Stimulated activated CD8-positive, alpha-beta memory T cell treated with anti-CD3 and anti-CD28 coated beads, Interleukin-7, amount 100 ng/mL, for 48 hours (primary cell): ENCODE measurements at places on chromosomes 2 and 18.

GRCh38 chr18:79260023-79260422 lies 135.7 kb upstream of the NFATC1 start:
- no peak for DNase-seq

GRCh38 chr2:60746318-60746717 lies 9.8 kb upstream of the PAPOLG start:
- DNase-seq = no peak

GRCh38 chr18:8379187-8379941 lies 229.9 kb upstream of the RAB12 start:
- DNase-seq = no peak

DNA sequence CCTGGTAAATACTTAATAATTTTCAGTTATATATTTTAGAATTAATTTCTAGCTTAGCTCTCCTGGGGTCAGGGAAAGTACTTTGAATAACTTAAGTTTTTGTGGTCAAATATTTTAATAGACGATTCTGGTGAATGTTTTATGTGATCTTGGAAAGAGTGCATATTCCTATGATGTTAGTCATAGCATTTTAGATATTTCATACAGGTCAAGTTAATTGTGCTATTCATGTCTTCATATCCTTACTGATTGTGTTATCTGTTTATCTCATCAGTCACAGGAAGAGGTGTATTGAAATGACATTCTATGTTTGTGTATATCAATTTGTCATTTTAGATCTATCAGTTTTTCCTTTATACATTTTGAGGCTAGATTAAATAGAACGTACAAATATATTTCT lies 576.2 kb downstream of the CPS1 start:
- no peak for DNase-seq

DNA sequence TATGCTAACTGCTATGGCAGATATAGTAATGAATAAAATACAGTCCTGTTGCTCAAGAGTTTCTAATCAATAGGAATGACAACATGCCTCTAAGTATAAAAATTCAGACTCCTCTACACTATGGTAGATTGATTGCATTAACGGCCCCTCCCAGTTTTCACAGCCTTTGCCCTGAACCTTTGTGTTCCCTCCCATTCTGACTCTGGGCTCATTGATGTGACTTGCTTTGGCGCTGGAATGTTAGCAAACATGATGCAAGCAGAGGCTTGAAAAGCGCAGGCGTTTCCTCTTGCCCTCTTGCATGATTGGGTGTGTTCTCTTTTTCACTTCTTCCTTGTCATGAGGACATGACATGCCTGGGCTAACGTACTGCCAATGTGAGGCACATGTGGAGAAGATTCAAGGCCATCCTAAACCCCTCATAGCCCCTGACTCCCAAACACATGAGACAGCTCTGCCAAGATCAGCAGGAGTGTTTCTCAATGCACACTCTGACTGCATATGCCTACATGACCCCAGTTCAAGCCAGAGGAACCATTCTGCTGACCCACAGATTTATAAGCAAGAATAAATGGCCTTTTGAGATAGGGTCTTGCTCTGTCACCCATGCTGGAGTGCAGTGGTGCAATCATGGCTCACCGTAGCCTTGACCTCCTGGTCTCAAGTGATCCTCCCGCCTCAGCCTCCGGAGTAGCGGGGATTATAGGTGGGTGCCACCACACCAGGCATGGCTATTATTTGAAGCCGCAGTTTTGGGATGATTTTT lies 49.7 kb upstream of the CD28 start:
- no peak for DNase-seq
